ENCODE measurements at places on chromosomes 11 and 22.

DNA sequence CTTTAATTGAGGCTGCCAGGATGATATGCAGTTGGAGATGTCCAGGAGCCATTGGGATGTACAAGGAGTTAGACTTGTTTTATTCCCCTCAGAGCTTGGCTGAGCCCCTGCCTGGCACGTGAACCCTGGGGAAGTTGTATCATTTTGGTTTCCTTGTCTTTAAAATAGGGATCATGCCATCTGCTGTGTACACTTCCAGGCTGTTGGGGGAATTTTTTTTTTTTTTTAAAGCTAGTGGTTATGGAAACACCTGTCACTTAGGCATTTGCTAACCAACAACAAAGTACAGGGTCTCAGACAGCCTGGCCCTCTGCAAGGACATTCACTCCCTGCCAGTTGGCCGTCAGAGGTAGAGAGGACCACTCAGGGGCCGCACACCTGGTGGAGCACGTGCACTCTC is 8.5 kb upstream of the RAB1B start:
- DNase-seq = no peak

DNA sequence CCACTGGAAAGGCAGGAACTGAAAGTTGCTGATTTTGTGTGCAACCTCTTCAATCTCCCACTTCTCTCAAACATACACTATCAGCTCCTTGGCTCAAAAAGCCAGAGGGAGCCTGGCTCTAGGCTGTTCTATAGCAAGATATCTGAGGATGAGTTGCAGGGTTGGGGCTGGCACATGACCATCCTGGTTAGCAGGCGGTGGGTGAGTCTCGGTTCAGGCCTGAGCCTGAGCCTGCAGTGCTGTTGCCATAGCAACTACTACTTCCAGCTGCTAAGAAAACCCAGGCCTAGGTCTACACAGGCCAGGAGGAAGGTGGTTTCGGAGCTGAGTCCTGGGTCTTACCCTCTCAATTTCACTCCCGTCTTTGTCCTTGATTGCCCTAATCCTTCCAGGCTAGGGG is 39.0 kb downstream of the CWC15 start:
- DNase-seq = no peak

GRCh38 chr11:1559111-1559951 is 12.7 kb downstream of the DUSP8 start:
- no peak for DNase-seq

- DNase-seq = no peak
These were observed 126.7 kb upstream of the MTMR2 start for GRCh38 chr11:96050435-96051182.

DNA sequence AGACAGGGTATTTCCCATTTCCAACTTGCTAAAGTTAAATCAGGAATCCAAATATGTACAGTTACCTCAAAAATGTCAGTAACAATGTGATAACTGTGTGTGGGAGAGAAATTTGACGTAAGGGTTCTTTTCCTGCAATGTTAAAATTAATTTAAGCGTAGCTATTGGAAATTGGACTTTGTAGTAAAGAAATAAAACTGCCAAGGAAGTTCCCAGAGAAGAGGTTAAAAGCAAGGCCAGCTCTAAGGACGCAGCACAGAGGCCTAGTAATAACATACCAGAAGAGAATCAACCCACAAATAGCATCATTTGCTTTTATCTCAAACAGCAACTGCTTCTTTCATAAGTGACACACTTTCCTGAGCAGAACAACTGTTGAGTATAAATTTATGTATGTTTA is 36.8 kb upstream of the GRIA4 start:
- DNase-seq = no peak

DNA sequence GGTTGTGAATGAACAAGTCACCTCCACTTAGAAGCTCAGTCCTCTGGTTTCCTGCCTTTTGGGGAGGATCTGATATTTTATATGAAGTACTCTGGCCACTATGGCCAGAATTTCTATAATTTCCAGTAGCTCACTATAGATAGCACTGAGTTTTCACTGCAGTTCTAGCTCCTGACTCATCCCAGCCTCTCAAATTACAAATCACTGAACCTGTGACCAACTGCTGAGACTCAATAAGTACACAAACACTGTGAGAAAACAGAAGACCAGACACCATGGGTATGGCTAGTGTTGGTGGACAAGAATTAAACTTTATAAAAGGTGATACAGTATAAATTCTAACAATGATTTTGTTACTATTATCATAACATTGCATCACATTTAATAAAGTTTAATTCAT is 47.1 kb upstream of the UCP3 start:
- no peak for DNase-seq

GRCh38 chr11:12518606-12519385 is 141.4 kb downstream of the PARVA start:
- DNase-seq = no peak

- no peak for DNase-seq
These were observed 17.9 kb upstream of the NUCB2 start for GRCh38 chr11:17258670-17259069.

GRCh38 chr22:47296405-47297260 is 534.2 kb downstream of the TBC1D22A start:
- DNase-seq = no peak

GRCh38 chr11:20360650-20361049 is 2.9 kb upstream of the HTATIP2 start:
- no peak for DNase-seq

DNA sequence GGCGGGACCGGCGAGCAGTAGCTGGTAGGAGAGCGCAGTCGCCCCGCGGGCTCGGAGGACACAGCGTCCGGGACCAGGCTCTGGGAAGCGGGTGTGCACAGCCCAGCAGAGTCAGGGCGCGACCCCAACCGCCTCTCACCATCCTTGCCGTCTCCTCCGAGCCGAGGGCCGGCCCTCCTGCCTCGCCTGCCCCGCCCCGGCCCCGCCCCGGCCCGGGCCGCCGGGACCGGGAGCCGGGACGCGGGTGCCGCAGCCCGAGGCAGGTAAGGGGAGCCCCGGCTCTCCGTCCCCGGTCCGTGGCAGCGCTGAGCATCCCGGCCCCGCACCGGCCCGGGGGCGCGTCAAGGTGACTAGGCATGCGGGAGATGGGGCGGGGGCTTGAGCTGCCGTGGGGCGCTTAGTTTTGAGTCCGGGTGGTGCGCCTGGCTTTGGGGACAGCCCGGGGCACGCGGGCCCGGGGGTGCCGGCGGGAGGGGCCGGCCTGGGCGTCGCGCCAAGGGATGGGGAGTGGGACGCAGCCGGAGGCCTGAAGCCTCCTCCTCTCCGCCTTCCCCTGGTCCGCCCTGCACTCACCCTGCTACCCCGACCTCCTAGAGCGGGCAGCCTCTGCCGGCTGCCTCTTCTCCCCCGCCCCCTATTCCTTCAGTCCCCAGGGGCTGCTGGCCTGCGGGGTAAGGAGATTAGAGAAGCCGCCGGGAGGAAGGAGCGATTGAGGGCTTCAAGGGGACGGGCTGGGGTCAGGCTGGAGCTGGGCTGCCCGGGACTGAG is at the start of gene ABCG4:
Gene ABCG4, plus strand, starts transcription at position 35 of the 768 bp plus-strand sequence. CDS start 914 bp downstream, outside the sequence.
- no peak for DNase-seq

GRCh38 chr11:84420271-84420670 is 1134.1 kb upstream of the CCDC90B start:
- no peak for DNase-seq

DNA sequence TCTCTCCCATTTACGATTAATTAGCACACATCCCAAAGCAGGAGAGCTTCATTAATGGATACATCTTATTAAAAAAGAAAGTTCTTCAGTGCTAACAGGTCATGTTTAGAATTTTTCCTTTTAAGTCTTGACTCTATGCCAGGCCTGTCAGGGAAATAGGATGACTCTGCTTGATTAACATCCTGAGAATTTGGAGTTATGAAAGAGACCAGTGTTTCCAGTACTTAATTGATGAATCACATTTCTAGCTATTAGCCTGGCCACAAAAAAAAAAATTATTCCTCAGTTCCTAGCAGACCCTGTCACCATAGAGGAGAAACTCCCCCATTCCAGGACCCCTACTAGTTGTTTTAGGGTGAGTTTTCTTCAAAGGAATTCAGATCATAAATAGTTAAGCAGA is 23.6 kb upstream of the ME3 start:
- no peak for DNase-seq

GRCh38 chr11:28400331-28401100 is 292.3 kb downstream of the METTL15 start:
- no peak for DNase-seq

DNA sequence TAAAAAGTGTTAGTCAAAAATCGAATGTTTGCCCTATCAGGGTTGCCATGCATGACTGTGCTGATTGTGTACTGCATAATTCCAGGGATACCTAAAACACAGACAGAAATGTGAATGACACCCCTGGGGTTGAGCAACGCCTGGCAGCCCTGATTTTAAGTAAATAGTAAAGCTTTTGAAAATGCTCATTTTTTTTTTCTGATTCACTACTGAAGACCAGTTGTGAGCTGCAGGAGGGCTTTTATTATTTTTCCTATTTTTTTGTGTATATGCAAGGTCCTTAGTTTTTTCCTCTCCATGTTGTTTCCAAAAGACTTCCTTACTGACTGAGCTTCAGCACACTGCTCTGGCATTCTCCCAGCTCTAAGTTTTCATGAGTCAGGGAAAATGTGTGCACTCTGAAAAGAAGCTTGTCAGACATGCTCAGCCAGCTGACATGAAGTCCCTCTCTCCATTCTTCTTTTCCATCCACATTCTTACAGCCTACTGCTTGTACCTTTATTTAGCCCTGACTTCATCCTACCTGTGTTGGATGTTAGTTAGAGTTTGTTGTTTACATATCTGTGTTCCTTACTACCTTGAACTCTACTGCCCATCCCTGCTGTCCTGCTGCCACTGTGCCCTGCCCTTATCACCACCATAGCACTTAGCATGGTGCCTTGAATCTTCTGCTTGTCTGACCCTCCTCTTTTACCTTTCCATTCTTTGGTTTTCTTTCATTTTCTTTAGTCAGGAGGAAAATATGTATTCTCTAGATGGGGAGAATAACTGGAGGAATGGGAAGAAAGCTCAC is 79.5 kb downstream of the HORMAD2 start:
- DNase-seq = no peak

DNA sequence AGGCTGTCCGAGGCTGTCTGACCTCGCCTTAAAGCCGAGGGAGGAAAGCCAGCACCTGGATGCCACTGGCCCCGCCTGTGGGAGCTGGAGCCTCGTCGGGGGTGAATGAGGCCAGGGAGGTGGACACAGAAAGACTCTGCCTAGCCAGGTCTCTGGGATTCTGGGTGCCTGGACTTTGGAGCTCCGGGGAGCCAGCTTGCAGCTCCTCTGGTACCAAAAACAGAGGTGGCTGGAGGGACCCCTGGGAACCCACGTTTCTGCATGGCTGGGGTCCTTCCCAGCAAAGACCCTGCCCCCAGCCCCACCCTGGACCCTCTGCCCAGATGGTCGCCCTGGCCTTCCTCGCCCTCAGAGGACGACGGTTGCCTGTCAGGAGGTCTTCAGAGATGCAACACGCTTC is 239.7 kb downstream of the BRD1 start:
- no peak for DNase-seq

- no peak for DNase-seq
These were observed 4.6 kb upstream of the CLNS1A start for GRCh38 chr11:77642228-77642627.

Measured in activated CD8-positive, alpha-beta memory T cell treated with anti-CD3 and anti-CD28 coated beads for 1 hour (primary cell).